ENCODE measurements at places on chromosomes 3 and 15.

GRCh38 chr3:187798531-187799530 lies 53.6 kb upstream of the BCL6 start:
- DNase-seq: no peak

DNA sequence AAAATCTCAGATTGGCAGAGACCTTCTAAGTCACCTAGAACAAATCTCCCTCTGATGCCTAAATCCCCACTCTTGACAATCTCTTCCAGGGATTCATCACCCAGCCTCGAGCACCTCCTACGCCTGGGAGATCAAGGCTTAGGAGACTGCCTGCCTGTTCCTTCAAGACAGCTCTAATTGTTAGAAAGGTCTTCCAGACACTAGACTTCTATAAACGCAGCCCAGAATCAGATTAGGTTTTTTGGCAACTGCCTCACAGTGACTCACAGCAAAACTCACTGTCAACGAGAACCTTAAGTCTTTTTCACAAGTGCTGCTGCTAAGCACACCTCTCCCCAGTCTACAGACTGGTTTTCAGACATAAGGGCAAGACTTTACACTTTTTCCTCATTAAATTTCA lies 23.1 kb downstream of the SRGAP3 start:
- DNase-seq: peak; percentile 11

DNA sequence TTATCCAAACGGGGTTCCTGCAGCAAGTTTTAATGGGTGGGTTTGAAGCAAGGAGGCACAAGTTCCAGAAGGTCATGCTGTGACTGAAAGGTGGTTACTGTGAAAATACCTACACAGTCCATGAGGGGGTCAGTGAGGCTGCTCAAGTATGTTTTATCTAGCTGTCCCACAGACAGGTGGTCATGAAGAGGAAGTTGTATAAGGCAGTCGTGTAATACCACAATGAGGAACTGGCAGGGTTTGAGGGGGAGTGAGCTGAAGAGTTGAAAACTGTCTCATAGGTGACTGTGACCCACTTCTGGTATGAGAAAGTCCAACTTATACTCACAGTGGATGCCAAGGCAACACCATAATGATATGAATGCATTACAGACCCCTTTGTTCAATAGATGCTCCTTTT lies 856.8 kb downstream of the OTOL1 start:
- DNase-seq: no peak

GRCh38 chr15:65183865-65184159 lies 1.3 kb downstream of the CLPX start:
- DNase-seq: no peak

DNA sequence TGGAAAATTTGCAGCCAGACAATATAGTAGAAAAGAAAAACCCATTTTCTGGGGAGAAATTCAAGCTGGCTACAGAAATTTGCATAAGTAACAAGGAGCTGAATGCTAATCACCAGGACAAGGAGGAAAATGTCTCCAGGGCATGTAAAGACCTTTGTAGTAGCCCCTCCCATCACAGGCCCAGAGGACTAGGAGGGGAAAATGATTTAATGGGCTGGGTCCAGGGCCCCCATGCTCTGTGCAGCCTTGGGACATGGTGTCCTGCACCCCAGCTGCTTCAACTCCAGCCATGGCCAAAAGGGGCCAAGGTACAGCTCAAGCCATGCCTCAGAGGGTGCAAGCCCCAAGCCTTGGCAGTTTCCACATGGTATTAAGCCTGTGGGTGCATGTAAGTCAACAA lies 197.6 kb upstream of the POU1F1 start:
- DNase-seq: no peak

- peak; percentile 83 for DNase-seq
Observed at GRCh38 chr3:45011756-45012508, 14.2 kb upstream of the CLEC3B start.

DNA sequence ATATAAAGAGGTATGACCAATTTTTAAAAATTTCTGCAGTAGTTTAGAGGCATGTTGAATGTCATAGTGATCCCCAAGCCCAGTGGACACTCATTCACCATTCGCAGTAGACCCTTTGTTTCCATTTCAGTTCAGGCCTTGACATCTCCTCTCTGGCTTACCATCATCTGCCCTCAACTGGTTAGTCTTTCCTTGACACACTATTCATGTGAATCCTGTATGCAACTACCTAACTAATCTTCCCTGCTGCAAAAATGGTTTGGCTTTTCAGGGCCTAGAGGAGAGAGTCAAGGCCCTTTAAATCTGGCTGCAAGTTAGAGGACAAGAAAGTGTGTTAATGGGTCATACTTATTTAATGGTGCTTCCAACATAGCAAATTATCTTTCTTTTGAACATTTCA lies 10.9 kb downstream of the APH1B start:
- DNase-seq: no peak

GRCh38 chr3:21446027-21446426 lies 305.0 kb downstream of the ZNF385D start:
- no peak for DNase-seq

- DNase-seq: no peak
Observed at GRCh38 chr3:34111361-34111760, 312.9 kb downstream of the PDCD6IP start.

DNA sequence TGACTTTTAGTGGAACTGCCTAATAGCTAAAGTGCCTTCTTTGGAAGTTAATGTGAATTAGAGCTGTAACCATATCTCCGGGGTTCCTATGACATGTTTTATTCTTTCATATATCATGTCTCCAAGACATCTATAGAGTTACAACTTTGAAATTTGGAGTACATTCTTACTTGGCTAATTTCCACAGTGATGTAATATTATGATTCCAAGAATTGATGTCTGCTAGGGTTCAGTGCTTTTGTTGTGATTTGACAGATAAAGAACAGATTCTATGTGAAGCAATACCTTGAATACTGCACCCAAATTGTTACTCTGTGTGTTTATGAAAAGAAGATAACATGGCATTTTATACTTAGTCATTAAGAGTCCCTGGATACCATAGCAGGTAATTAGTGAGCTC lies 934.3 kb downstream of the NTRK3 start:
- no peak for DNase-seq

- DNase-seq: no peak
Observed at GRCh38 chr15:95009635-95010034, 778.3 kb downstream of the MCTP2 start.

DNA sequence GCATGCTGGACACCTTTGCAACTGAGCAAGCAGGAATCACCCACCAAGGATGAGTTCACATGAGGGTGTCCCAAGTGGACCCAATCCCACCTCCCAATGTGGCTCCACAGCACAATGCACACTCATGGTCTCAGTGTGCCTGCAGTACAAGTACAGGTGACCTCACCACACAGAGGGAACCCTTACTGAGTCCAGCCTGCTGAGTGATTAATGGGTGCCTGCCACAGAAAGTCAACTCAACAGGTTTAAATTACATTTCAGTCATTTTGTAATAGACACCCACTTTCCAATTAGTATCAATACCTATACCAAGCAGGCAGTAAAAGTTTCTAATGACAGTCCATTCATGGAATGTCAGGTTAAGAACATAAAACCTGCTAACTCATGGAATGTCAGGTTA lies 59.5 kb downstream of the HERC2 start:
- DNase-seq: no peak

- no peak for DNase-seq
Observed at GRCh38 chr3:129732200-129732876, 125.9 kb upstream of the PLXND1 start.

DNA sequence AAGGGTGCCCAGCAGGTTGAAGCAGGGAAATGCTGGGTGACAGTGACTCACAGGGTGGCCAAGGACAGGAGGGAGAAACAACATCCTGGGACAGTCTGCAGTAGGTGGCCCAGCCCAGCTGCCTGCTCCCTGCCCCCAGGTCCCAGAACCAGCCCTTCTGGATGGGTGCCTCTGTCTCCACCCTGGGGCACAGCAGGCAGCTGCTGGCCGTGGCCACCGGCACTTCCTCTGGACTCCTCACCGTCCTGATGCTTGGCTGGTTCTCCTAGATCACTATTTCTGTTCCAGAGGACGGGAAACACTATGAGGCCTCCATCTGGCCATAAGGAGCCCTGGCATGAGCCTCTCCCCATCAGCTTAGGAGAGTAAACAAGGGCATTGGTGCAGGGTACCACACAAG lies 258.9 kb downstream of the XXYLT1 start:
- DNase-seq: no peak

DNA sequence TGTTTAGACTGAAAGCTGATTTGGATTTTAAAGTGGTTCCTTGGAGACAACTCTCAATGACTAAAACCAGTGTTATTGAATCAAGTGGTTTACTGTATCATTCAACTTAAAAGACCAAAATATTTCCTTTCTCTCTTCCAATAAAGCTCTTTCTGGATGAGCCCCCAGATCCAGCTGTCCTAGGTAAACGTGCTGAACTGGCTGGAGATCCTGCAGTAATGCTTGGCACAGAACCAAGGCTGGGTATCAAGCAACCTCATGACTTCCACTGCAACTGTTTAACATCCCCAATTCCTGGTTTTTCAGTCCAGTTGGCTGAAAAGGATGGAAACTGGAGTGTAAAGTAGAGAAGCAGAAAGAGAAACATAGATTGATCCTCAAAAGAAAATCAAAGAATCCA lies 28.9 kb downstream of the SEC22C start:
- DNase-seq: no peak

DNA sequence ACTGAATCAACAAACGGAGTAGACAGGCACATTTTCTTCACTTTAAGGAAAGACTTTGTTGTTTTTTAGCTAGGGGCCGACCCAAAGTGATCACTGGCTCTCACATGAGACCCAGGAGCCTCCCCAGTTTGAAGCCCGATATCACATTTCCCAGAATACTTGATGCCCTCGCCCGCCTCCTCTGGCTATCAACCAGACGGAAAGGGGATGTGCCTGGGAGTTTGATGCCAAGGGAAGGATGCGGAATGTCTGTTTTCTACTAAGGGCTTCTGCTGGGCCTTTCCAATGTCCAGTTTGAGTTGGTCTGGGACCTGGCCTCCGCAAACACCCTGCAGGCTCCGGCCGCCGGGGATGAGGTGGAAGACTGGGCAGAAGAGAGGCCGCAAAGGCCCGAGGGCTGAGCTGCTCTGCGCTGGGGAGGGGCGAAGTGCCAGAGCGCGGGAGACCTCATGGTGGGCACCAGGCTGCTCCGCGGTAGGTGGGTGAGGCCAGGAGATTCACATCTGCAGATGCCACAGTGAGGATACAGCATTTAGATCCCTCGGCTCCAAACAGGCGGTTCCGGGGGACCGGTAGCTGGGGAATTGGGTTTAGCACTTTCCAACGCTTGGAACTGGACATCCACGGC lies 491 bp upstream of the ZNF774 start:
- DNase-seq: no peak

DNA sequence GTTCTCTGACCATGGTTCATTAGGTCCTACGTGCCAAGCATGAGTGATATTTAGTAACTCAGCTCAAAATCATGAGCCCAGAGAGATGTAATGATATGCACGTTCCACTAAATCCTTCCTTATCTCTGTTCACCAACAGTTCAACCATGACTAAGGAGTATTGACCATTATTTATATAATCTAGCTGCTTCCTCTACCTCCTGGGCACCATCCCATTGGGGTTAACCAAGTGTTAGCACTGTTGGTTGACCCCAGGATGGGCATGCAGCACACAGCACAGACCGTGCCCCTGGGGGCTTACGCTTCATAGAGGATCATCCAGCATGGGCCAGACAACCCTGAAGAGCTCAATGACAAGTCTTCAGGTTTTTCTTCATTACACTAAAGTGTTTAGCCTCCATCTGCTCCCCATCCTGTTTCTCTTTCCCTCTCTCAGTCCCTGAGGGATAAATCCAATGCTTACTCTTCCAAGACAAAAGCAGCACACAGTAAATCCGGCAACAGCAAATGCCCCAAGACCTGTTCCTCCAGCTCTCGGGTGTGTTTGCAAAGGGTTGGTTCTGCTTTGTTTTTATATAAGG lies 10.4 kb downstream of the FAM174B start:
- no peak for DNase-seq

GRCh38 chr15:25859838-25860645 lies 3.1 kb downstream of the ATP10A start:
- no peak for DNase-seq

- DNase-seq: no peak
Observed at GRCh38 chr3:40079847-40080240, 229.7 kb upstream of the EIF1B start.

DNA sequence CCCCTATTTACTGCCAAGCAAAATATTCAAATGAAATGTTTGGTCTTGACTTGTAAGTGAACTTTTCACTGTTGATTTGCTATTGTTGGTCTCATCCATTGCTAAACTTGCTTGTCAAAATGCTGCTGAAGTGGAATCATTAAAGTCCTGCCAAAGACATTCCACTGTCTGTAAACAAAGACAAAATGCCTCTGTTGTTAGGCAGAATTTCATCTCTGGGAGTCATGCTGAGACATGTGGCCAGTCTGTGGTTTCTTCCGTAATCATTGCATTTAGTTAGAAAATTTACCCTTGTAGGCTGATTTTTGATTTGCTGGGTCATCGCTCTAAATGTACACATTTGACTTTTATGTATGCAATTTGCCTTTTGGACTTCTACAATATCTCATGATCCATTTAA lies 577.7 kb downstream of the MECOM start:
- peak; percentile 89 for DNase-seq

DNA sequence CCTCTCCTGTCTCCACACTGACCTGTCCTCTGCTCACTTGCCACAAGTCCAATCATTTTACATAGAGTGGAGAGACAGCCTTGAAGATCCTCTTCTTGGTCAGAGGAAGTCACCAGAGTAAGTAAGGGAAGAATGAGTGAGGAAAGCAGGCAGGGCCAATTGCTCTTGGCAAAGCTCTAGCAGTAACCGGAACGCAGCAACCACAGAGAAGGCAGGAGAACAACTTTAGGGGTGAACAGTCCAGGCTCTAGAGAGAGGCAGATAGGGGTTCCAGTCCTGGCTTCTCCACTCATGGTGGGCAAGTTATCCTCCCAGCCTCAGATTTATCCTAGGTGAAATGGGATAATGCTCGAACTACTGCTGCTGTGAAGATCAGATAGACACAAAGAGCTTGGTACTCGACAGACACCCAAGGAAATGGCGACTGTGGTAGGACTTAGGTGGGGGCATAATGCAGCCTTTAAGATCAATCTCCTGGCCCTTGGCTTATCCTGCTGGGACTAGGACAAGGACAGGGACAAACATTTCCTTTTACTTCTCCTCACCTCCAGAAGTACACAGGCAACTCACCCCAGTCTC lies 1.2 kb upstream of the ADAMTSL3 start:
- no peak for DNase-seq

DNA sequence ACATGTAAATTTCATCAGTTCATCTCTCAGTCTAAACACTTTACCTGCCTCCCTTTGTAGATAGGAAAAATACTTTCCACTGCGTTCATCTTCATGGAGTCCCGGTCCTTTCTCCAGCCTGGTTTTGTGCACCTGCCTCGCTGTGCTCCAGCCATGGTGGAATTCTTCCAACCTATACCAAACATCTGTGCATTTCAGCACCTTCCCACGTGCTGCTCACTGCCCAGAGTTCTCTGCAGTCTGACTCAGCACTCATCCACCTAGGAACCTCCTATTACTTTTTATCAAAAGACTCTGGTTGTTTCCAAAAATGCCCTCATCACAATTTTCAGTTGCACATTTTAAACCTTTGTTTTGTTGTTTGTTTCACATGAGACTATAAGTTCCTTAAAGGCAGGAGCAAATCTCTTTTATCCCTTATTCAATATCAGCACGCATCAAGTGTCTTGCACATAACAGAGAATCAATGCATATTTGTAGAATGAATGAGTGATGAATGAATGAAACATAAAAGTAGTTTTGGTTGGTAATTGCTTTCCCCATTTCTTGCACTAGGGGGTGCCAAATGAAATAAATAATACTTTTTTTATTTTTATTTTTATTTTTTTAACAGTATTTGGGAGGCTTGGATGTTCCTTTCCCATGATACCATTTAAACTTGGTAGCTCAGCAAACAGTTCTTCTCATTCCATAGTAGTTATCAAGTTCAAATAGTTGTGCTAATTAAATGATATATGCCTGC lies 30.2 kb upstream of the ADAMTS9 start:
- DNase-seq: no peak

GRCh38 chr3:63779227-63779626 lies 39.9 kb upstream of the C3orf49 start:
- no peak for DNase-seq
